ENCODE measurements at places on chromosomes 5 and 9. TPM values are rescaled to one million over a fixed set of nuclear protein-coding genes. Genes with fewer than 3 reads are reported as not detected.

The PRRT1B gene
- not detected for total RNA-seq

The ANKDD1B gene
- not detected for total RNA-seq

The PCDHA6 gene
- 0.49 TPM for total RNA-seq

The CFAP90 gene
- total RNA-seq: 1.9 TPM

The SH2D3C gene
- 6.8 TPM for total RNA-seq

The BTNL8 gene
- not detected for total RNA-seq

The GRIA1 gene
- 0.44 TPM for total RNA-seq

The CCDC183 gene
- 0.82 TPM for total RNA-seq

The DAB2IP gene
- total RNA-seq: 57.5 TPM

The GMCL2 gene
- not detected for total RNA-seq

The FOXD4L5 gene
- total RNA-seq: not detected

The PPWD1 gene
- 46.3 TPM for total RNA-seq

The C5orf34 gene
- 3.9 TPM for total RNA-seq

The ZCCHC9 gene
- 26.2 TPM for total RNA-seq

The PTBP3 gene
- total RNA-seq: 44.3 TPM

The NRARP gene
- 3.3 TPM for total RNA-seq

The RNF180 gene
- 11.6 TPM for total RNA-seq

The CCL21 gene
- total RNA-seq: 4.4 TPM

The IL5 gene
- not detected for total RNA-seq
